ENCODE measurements at places on chromosomes 16 and 17. TPM values are rescaled to one million over a fixed set of nuclear protein-coding genes. Genes with fewer than 3 reads are reported as not detected.

The CCL4 gene
- polyA plus RNA-seq = 0.79 TPM

The HBA2 gene
- 1,118 TPM for polyA plus RNA-seq

The IL17C gene
- polyA plus RNA-seq = 0.39 TPM

The TRAPPC2L gene
- 90.5 TPM for polyA plus RNA-seq

Data from naive B cell (primary cell).